ENCODE measurements at places on chromosomes 2 and 18.

DNA sequence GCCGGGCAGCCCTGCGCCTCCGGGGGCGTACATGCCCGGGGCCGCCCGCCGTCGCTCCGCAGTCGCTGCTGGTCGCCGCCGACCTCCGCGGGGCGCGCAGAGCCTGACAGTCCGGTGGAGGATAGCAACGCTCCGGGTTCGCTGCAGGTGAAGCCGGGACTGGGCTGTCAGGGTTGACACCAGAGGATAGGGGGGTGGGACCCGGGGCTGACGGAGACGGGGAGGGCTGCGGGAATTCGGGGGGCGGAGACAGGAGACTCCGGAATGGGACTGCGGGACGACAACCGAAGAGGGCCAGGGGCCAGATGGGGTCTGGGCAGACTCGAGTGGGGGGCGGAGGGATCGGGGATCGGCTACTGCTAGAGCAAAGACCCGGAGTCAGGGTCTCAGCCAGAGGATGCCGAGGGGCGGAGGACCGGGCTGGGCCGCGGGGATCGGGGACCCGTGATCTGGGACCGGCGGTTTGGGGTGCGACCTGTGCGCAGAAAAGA, 403 bp downstream of the TMEM127 start:
- DNase-seq = peak; percentile 15

GRCh38 chr18:31590570-31590969, 1.1 kb upstream of the TTR start:
- no peak for DNase-seq

DNA sequence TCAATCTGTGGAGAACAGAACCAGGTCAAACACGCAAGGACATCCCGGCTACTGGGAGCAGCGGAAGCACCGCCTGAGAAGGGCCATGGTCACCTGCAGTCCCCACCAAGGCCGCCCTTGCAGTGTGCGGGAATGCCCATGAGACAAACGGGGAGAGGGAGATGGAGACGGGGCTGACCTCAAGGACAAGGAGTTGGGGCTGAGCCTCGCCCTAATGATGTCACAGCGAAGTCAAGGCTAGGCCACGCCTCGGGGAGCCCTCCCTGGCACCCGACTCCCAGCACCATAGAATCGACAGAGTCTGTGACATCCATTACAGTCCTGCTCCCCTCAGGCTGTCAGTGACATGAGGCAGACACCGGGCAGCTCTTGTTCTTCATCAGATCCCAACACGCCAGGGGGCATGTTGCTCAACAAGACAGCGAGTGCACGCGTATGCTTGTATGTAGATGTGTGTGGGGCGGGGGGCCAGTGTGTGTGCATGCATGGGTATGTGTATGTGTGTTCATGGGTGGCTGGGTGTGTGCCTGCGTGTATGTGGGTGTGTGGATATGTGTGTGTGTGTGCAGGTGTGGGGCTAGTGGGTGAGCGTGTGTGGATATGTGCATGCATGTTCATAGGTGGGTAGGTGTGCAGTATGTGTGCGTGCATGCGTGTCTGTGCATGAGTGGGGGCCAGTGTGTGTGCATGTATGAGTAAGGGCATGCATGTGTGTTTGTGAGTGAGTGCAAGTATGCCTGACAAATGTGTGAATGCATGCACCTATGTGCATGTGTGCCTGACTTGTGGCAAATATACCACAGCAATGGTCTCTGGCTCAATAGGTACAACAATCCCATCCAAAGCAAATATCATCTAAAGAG, 57.0 kb downstream of the ANKMY1 start:
- no peak for DNase-seq

DNA sequence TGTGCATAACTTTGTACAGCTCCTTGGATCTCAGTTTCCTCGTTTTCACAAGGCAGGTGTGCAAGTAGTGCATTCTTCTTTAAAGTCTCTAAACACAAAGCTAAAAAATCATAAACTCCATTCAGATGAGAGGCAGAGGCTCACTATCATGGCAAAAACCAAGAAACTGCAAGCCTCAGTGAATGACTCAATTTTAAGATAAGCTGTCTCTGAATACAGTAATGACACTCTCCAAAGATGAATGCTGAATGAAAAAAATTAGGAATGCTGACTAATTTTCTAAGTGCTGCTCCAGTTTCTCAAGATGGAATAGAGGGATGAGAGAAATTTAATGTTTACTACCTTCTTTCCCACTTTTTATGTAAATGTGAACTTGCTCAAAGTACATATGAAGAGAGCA, 17.2 kb downstream of the B4GALT6 start:
- no peak for DNase-seq

DNA sequence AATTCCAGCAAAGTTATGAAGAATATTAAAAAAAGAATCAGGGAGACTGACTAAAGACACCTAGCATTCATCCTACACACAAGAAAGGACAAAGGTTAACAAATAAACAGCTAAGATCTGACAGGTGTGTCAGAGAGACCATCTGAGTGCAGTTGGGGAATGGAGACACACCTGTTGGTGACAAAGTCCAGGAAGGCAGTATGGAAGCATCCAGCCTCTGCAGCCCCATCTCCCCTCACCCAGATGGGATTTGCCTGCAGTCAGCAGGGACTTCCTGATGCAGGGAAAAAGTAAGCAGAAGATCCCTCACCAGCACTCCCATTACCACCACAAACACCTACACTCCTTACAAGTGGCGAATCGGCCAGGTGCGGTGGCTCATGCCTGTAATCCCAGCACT, 37.9 kb downstream of the USP34 start:
- DNase-seq = no peak

DNA sequence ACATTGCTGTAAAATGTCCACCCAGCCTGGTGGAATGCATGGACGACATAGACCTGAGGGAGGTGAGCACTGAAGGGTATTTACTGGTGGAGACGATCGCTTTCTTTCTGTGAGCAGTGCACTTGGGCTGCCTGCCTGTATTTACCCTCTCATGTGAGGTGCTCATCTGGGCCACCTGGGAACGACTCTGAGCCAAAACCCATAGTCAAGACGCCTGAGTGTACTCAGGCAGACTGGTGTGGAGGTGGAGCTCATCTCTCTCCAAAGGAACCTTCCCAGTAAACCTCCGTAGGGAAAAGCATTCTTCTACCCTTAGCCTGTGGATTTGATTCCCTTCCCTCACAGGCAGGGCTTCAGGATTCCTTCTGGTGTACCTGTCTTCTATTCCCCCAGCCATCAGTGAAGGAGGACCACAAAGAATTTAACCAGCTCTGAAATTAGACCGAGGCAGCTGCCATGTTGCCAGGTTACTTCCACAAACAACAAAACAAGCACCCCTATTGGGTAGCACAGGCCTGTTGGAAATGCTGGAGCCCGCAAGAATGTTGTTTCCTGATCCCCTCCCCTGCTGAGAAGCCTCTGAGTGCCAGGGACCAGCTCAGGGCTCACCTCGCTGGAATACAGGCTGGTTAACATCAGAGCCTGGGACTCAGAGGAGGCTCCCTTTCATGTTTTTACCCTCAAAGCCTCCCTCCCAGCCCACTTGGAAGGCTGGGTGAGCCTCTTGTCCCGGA, 47.5 kb upstream of the TXNDC2 start:
- DNase-seq = no peak

DNA sequence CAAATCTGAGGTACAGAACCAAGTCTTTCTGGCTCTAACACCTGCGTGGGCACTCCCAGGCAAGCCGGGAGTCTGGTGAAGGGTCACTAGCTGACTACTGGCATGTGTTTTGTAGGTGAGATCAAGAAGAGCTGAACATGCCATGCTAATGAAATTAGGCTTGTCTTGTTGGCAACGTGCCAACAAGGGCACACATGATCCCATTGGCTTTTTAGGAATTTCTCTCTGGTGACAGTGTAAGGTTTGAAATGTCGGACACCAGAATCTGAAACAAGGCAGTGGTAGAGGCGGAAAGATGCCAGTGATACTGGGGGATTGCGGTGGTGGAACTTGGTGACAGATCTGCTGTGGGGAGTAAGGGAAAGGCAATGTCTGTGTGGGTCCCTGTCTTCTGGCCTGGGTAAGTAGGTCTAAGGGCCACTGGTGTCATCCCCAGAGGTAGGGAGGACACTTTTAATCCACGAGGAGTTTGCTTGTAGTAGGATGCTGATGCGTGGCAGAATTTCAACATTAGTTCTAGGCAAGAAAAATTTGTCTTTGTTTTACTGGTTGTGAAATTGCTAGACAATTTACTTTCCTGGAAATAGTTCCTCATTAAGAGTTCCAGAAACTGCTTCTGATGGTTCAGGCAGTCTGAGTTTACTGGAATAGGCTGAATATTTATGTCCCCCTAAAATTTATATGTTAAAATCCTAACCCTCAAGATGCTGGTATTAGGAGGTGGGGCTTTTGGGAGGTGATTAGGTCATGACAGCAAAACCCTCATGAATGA, 52.6 kb upstream of the ACMSD start:
- no peak for DNase-seq
